Pancreas (tissue), 10 donors: ENCODE measurements at places on chromosomes 1 and 21. TPM values are rescaled to one million over a fixed set of nuclear protein-coding genes. Genes with fewer than 3 reads are reported as not detected.

ST6GALNAC3 gene
- total RNA-seq, result 0.72 TPM

- H3K27me3 ChIP-seq, result no peaks in the 10 kb centered on the region
- H3K36me3 ChIP-seq, result no peaks in the 10 kb centered on the region
- H3K4me1 ChIP-seq, result no peaks in the 10 kb centered on the region
- no peak for DNase-seq
- H3K4me3 ChIP-seq, result no peak overlapping the region
Observed at GRCh38 chr1:7225711-7226505, 440.7 kb downstream of the CAMTA1 start.

ACP6 gene
- 9.4 TPM for total RNA-seq

- no peak overlapping the region for H3K27ac ChIP-seq
- no peaks in the 10 kb centered on the region for H3K4me1 ChIP-seq
- H3K27me3 ChIP-seq, result no peaks in the 10 kb centered on the region
- H3K36me3 ChIP-seq, result no peaks in the 10 kb centered on the region
- DNase-seq, result no peak
Observed at GRCh38 chr1:195951313-195951712, 656.9 kb downstream of the KCNT2 start.

GRCh38 chr1:180027949-180028445 lies 73.4 kb downstream of the CEP350 start:
- H3K27me3 ChIP-seq, result no peaks in the 10 kb centered on the region
- no peaks in the 10 kb centered on the region for H3K4me1 ChIP-seq
- no peak overlapping the region for H3K4me3 ChIP-seq
- peaks cover 6% of the 10 kb centered on the region for H3K36me3 ChIP-seq
